Colonic mucosa (tissue), 4 donors: ENCODE measurements at places on chromosomes 7 and 10. TPM values are rescaled to one million over a fixed set of nuclear protein-coding genes. Genes with fewer than 3 reads are reported as not detected.

- no peaks in the 10 kb centered on the region for H3K36me3 ChIP-seq
- H3K27me3 ChIP-seq: no peaks in the 10 kb centered on the region
- no peak overlapping the region for H3K4me3 ChIP-seq
- no peaks in the 10 kb centered on the region for H3K4me1 ChIP-seq
- DNase-seq: no peak
These were observed 399.1 kb upstream of the AKR1E2 start for GRCh38 chr10:4426866-4427265.

GRCh38 chr7:118078015-118078414 lies 105.9 kb upstream of the LSM8 start:
- no peak for DNase-seq
- H3K4me1 ChIP-seq: no peaks in the 10 kb centered on the region
- H3K4me3 ChIP-seq: no peak overlapping the region
- H3K36me3 ChIP-seq: no peaks in the 10 kb centered on the region
- no peak overlapping the region for H3K27ac ChIP-seq

DNA sequence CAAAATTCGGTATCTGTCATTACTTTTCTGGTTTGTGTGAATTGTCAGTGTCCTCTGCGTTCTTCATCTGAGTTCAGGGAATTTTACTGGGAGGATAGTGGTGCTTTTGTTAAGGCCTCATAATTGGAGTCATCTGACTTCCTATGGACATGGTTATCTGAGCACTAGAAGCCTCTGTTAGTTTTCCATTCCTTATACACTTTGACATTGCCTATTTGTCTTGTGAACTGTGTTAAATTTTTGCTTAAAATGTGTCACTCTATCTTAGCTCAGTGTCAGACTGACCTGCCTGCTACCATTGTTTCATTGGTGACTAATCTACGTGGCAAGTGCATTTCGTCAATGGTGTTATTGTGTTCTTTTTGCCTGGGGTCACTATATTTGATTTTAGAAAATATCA lies 253.3 kb downstream of the SEMA3A start:
- no peak for DNase-seq
- no peak overlapping the region for H3K4me3 ChIP-seq
- H3K27ac ChIP-seq: no peak overlapping the region
- no peaks in the 10 kb centered on the region for H3K27me3 ChIP-seq
- no peaks in the 10 kb centered on the region for H3K36me3 ChIP-seq
- H3K4me1 ChIP-seq: no peaks in the 10 kb centered on the region

DNA sequence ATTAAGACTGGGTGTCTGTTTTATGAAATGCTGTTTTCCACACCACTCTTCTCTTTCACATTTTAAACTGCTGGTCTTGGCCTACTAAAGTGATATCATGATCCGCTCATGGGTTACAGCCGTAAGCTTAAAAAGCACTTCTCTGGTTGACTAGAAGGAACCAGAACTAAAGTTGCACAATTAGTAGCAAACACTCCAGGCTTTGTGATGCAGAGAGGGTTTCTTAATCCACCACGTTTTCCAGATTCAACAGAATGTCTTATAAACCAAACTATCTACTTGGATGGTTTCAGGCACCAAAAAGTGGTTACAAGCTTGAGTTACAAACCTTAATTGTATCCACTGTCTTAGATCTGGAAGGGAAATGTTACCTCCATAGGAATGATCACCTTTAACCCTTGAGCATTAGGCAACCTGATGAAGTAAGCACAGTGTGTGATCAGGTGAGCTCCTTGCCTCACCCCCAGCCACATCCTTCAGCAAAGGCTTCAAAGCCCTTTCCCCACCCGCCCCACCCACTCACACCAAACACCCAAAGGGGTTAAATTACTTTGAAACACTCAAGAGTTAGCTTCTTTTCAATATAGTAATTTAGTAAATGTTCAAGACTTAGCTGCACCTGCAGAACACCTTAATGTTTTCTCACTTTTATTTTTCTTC lies 3.5 kb downstream of the ELMO1 start:
- H3K27ac ChIP-seq: peak overlapping the region; percentile 27
- H3K36me3 ChIP-seq: no peaks in the 10 kb centered on the region
- H3K4me1 ChIP-seq: no peaks in the 10 kb centered on the region

DNA sequence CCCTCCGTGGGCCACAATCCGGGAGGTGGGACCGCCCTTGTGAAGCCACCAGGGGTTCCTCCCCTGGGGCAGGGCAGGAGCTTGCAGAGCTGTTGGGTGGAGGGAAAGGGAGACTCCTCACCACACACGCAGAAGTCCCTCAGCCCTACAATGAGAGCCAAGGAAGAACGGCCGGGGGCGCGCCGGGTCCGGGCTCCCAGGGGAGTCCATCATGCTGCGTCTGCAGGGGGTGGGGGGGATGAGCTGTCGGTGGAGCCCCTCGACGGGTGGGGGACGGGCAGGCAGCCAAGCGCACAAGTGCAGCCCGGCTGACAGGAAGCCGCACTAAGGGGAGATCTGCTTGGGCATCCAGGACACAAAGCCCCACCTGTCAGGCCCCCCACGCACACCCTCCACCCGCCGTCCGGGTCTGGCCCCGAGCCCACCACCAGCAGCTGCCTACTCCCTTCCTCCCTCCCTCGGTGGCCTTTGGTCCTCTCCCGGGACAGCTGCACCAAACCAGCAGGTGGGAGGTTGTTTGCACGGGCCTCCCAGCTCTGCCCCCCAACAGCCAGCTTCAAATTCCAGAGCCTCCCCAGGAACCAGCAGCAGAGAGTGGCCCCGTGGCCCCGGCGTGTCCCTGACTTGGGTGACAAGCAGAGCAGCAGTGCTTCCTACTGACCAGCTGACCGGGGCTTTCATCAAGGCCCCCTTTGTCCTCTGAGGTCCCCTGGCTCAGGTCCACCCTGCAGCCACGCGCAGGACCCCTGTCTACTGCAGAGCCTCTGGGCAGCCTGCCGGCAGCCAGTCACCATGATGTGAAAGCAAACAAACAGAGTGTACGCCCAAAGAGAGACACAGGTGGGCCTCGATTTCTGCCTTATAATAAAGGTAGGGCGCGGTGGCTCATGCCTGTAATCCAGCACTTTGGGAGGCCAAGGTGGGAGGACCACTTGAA lies 50.3 kb downstream of the HIP1 start:
- no peaks in the 10 kb centered on the region for H3K4me1 ChIP-seq
- H3K27me3 ChIP-seq: no peaks in the 10 kb centered on the region
- H3K27ac ChIP-seq: no peak overlapping the region
- H3K4me3 ChIP-seq: no peak overlapping the region
- DNase-seq: no peak

- H3K4me3 ChIP-seq: no peak overlapping the region
- peaks cover 7% of the 10 kb centered on the region for H3K4me1 ChIP-seq
- no peaks in the 10 kb centered on the region for H3K36me3 ChIP-seq
- H3K27me3 ChIP-seq: peaks cover 8% of the 10 kb centered on the region
- no peak for DNase-seq
These were observed 14.4 kb downstream of the MYO1G start for GRCh38 chr7:44964384-44964830.

DNA sequence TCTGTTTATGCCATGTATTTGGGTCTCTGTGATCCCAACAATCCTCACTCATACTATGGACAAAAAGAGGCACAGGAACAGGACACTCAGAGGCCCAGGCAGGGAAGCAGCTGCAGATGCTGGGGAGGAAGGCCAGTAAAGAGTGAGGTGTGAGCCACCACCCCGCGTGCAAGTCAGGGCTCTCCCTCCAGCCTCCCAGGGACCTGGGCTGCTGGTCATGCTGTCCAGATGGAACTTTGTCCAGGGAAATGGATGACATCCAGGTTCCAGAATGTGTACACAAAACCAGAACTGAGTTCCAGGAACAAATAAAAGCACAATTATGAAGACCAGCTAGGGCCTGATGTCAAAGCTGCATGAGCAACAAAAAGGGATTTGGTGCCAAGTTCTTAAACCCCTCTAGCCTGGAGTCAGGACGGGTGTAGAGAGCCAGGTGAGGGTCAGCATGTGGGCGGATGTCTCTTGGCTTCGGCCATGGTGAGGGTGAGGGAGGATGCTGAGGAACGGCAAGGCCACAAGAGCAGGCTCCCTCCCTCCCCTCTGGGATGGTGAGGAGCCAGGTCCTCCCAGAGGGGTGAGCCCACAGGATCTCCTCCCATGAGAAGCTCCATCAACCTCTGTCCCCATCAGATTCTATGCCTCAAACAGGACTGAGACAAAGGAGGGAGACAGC lies 739.7 kb downstream of the PARD3 start:
- no peaks in the 10 kb centered on the region for H3K27me3 ChIP-seq
- H3K27ac ChIP-seq: no peak overlapping the region
- no peaks in the 10 kb centered on the region for H3K36me3 ChIP-seq
- H3K4me3 ChIP-seq: no peak overlapping the region
- DNase-seq: no peak
- no peaks in the 10 kb centered on the region for H3K4me1 ChIP-seq

DNA sequence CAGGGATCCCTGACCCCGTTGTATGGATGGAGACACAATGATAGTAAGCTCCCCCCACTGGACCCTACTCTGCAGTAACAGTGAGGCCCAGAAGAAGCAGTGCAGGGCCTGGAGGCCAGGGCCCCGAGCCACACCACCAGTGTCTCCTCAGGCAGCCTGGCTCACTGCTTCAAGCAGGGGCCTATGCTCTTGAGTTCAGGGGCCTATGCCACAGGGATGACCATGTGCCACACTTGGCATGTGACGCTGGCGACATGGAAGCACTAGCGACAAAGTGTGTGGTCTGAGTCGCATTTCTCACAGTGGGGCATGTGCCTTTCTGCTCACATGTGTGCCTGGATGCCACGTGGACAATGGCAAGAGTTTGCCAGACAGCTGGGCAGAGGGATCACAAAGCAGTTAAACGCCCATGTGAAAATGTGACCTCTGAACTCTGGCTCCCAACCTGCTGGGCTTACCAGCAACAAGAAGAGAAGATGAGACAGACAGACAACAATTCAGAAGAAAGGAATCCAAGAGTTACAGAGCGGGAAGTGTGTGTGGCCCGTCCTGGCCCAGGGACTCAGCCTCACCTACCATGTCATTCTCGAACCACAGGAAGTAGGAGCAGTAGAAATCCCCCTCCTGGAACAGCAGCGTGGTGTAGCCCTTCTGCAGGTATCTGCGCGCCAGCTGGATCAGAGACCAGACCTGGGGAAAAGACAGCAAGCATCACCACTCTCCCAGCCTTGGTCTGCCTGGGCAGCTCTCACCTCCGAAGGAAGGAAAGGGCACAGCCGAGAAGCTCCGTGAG lies 4.7 kb upstream of the PYROXD2 start:
- no peaks in the 10 kb centered on the region for H3K27me3 ChIP-seq
- DNase-seq: no peak
- no peak overlapping the region for H3K4me3 ChIP-seq
- peaks cover 13% of the 10 kb centered on the region for H3K36me3 ChIP-seq
- no peaks in the 10 kb centered on the region for H3K4me1 ChIP-seq

GRCh38 chr7:25256333-25256819 lies 28.1 kb upstream of the NPVF start:
- H3K27ac ChIP-seq: no peak overlapping the region
- no peaks in the 10 kb centered on the region for H3K36me3 ChIP-seq
- no peak overlapping the region for H3K4me3 ChIP-seq
- peaks cover 6% of the 10 kb centered on the region for H3K4me1 ChIP-seq
- DNase-seq: no peak

- no peaks in the 10 kb centered on the region for H3K27me3 ChIP-seq
- peak overlapping the region; percentile 12 for H3K27ac ChIP-seq
- no peaks in the 10 kb centered on the region for H3K36me3 ChIP-seq
- H3K4me3 ChIP-seq: no peak overlapping the region
These were observed 75.8 kb downstream of the ZMIZ1 start for GRCh38 chr10:79144351-79145173.

GRCh38 chr10:70109064-70109729 lies 23.4 kb downstream of the AIFM2 start:
- no peak for DNase-seq
- H3K36me3 ChIP-seq: no peaks in the 10 kb centered on the region
- no peak overlapping the region for H3K4me3 ChIP-seq
- H3K27me3 ChIP-seq: no peaks in the 10 kb centered on the region
- H3K27ac ChIP-seq: no peak overlapping the region
- no peaks in the 10 kb centered on the region for H3K4me1 ChIP-seq

- no peaks in the 10 kb centered on the region for H3K27me3 ChIP-seq
- no peak overlapping the region for H3K4me3 ChIP-seq
- peaks cover 10% of the 10 kb centered on the region for H3K4me1 ChIP-seq
- no peaks in the 10 kb centered on the region for H3K36me3 ChIP-seq
These were observed 27.8 kb downstream of the KCNMA1 start for GRCh38 chr10:77609781-77610272.

GRCh38 chr7:22983257-22983855 lies 30.6 kb downstream of the HYCC1 start:
- no peaks in the 10 kb centered on the region for H3K36me3 ChIP-seq
- no peak overlapping the region for H3K27ac ChIP-seq
- H3K4me3 ChIP-seq: no peak overlapping the region
- H3K4me1 ChIP-seq: no peaks in the 10 kb centered on the region

- H3K36me3 ChIP-seq: no peaks in the 10 kb centered on the region
- H3K27ac ChIP-seq: no peak overlapping the region
- no peaks in the 10 kb centered on the region for H3K27me3 ChIP-seq
These were observed 32.6 kb downstream of the GRID1 start for GRCh38 chr10:86333826-86334487.

GRCh38 chr10:124299696-124300095 lies 119.0 kb downstream of the OAT start:
- H3K27me3 ChIP-seq: no peaks in the 10 kb centered on the region
- H3K36me3 ChIP-seq: no peaks in the 10 kb centered on the region
- H3K4me3 ChIP-seq: no peak overlapping the region
- no peak for DNase-seq

- H3K4me1 ChIP-seq: no peaks in the 10 kb centered on the region
- no peak overlapping the region for H3K27ac ChIP-seq
- DNase-seq: no peak
- H3K4me3 ChIP-seq: no peak overlapping the region
These were observed 73.4 kb downstream of the ARHGAP22 start for GRCh38 chr10:48531486-48531885.

- no peaks in the 10 kb centered on the region for H3K4me1 ChIP-seq
- peak overlapping the region; percentile 44 for H3K4me3 ChIP-seq
- DNase-seq: peak; percentile 53
- no peaks in the 10 kb centered on the region for H3K27me3 ChIP-seq
These were observed 121.6 kb upstream of the ZNF92 start for GRCh38 chr7:65251851-65252620.

Gene MDFIC
- 8.5 TPM for total RNA-seq

Gene SORBS1
- total RNA-seq: 17.6 TPM

Gene MEOX2
- total RNA-seq: 0.42 TPM

Gene AKR1D1
- total RNA-seq: not detected

Gene ITIH2
- total RNA-seq: 1.6 TPM

Gene TMEM130
- total RNA-seq: 0.12 TPM

Gene MGAM2
- 7.5 TPM for total RNA-seq

Gene ANKRD2
- 0.24 TPM for total RNA-seq

Gene LRRC18
- not detected for total RNA-seq
